ENCODE measurements at places on chromosomes 2 and 18. TPM values are rescaled to one million over a fixed set of nuclear protein-coding genes. Genes with fewer than 3 reads are reported as not detected.

The DNAH7 gene
- 0.28 TPM for total RNA-seq

The TBR1 gene
- total RNA-seq = not detected

The ALPG gene
- total RNA-seq = not detected

The MPHOSPH10 gene
- 18.1 TPM for total RNA-seq

The RUFY4 gene
- total RNA-seq = not detected

The CFAP221 gene
- total RNA-seq = not detected

The ZSWIM2 gene
- 0.09 TPM for total RNA-seq

The LRRTM4 gene
- total RNA-seq = not detected

The REG3A gene
- total RNA-seq = not detected

The MROH2A gene
- total RNA-seq = under 0.01 TPM

The COL5A2 gene
- 785 TPM for total RNA-seq

The FAM110C gene
- not detected for total RNA-seq

The FEV gene
- not detected for total RNA-seq

The RAB27B gene
- total RNA-seq = 30.2 TPM

The AQP12B gene
- not detected for total RNA-seq

The NPAS2 gene
- 4.8 TPM for total RNA-seq

The ARID5A gene
- total RNA-seq = 4.7 TPM

The FBXO48 gene
- total RNA-seq = 0.28 TPM

The DCAF17 gene
- 23.4 TPM for total RNA-seq

The SPDYA gene
- total RNA-seq = 0.71 TPM

The PARD6G gene
- 2.8 TPM for total RNA-seq

The CAB39 gene
- 43.5 TPM for total RNA-seq

The PLEK gene
- total RNA-seq = 1.1 TPM

The PRKAG3 gene
- total RNA-seq = not detected

The CD28 gene
- under 0.01 TPM for total RNA-seq

The GAREM2 gene
- total RNA-seq = 0.65 TPM

The SERPINB5 gene
- 0.14 TPM for total RNA-seq

The PAX8 gene
- total RNA-seq = 0.14 TPM

The ASPRV1 gene
- total RNA-seq = 0.28 TPM

The HRH4 gene
- under 0.01 TPM for total RNA-seq

The STPG4 gene
- 0.37 TPM for total RNA-seq

The FAM237A gene
- total RNA-seq = not detected

The CYTIP gene
- not detected for total RNA-seq

The KCNJ13 gene
- total RNA-seq = not detected

The CLEC4F gene
- not detected for total RNA-seq

The NTSR2 gene
- total RNA-seq = not detected

The LYPD1 gene
- total RNA-seq = 3.9 TPM

The TLX2 gene
- total RNA-seq = not detected

The DPYSL5 gene
- total RNA-seq = not detected

The DOK6 gene
- total RNA-seq = 7.3 TPM

The UGT1A4 gene
- not detected for total RNA-seq

The HOXD13 gene
- total RNA-seq = 0.09 TPM

The ERMN gene
- total RNA-seq = not detected

The IL1R2 gene
- total RNA-seq = 1.7 TPM
